ENCODE measurements at places on chromosomes 7 and 10.

GRCh38 chr10:79985481-79986072 lies 36.7 kb upstream of the SFTPD start:
- no peak for DNase-seq

- DNase-seq = no peak
Measured at GRCh38 chr7:70788276-70788675, 343.7 kb upstream of the GALNT17 start.

- no peak for DNase-seq
Measured at GRCh38 chr7:75977743-75978142, 16.7 kb downstream of the TMEM120A start.

DNA sequence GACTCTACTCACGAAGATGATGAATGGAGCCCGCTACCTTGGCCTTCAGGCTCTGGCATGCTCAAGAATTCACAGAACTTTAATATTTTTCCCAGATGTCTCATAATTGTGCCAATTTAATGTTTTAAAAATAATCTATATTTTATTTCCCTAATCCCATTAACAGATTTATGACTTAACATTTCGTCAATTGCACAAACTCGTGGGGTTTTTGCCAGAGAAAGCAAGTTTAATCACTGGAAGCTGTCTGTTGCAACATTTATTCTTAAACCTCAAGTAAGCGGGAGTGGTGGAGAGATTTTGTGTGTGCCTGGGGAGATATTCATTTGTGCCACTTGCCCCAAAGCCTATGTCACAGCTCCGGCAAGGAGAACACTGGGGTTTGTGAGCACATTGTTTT lies 117.9 kb downstream of the TEX36 start:
- DNase-seq = no peak

- no peak for DNase-seq
Measured at GRCh38 chr7:120723465-120724385, 134.2 kb downstream of the TSPAN12 start.

DNA sequence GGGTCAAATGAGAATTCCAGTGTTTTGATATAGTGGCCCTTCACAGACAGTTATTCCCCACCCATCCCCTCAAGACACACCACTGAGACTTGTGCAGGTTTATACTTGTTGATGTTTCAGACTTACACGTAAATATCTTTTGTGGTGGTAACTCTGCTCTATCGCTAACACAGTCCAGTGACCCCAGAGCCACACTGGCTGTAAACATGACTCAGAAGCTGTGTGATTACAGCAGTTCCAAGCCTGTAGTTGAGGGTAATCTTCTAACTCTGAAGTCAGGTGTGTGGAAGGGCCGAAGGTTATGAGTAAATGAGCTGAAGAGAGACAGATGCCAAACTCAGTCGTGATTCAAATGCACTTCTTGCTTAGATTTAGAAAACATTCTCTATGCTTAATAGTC lies 19.4 kb downstream of the NOBOX start:
- DNase-seq = peak; percentile 48

- DNase-seq = no peak
Measured at GRCh38 chr7:5396999-5397663, 26.5 kb downstream of the TNRC18 start.

- no peak for DNase-seq
Measured at GRCh38 chr10:84156768-84157167, 16.8 kb upstream of the GPR15LG start.
